Muscle of arm (tissue), 14 donors: ENCODE measurements at places on chromosomes 12 and 14.

- no peak for DNase-seq
These were observed 878.1 kb downstream of the C12orf50 start for GRCh38 chr12:87150969-87151662.

- no peak for DNase-seq
These were observed 871 bp upstream of the SSTR1 start for GRCh38 chr14:38206689-38207376.

DNA sequence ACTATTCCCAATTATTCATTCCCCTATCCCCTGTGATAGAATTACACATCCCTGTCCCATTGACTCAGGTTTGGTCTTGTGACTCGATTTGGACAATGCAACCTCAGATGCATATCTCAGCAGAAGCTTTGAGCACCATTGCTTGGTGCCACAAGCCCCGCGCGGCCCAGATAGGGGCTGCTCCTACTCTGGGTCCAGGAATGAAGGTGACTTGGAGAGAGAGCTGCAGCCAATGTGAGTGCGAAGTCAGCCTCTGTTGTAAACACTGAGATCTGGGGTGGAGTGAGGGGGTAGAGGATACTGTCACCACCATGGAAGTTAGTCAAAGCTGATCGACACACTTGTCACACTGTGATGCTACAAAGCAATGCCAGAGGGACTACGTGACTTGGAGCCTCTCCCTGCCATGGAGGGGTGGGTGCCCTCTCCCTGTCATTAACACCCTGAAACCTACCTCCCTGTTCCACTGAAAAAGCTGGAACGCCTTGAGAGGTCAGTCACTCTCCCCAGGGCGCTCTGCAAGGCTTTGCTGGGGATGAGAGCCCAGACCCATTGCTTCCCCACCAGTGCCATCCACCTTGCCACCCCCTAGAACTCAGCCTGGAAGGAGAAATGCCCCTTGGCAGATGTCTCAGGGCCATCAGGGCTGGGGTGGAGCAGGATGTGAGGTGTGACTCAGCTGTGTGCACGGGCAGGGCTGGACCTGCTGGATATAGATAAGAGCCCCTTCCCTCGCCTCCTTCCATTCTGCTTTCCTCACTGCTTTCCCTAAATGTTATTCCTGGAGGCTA is 6.6 kb upstream of the PLEK2 start:
- DNase-seq = no peak

- no peak for DNase-seq
These were observed 28.8 kb downstream of the SIX4 start for GRCh38 chr14:60695327-60695726.

GRCh38 chr12:19575337-19576243 is 136.3 kb downstream of the AEBP2 start:
- DNase-seq = no peak

DNA sequence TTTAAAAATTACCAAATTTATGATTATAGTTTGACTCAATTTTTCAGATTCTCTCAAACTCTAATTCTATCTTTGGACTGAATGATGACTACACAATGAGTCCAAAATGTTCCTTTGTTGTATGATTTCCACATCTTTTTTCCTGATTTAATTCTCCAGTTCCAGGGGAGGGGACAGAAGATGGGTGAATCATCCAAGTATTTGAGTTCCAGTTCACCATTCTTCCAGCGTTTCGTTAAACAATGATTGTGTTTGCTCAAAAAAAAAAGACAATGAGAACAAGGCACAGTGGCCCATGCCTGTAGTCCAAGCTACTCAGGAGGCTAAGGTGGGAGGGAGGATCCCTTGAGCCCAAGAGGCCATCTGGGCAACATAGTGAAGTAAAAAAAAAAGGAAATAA is 23.8 kb downstream of the BAZ1A start:
- DNase-seq = no peak

DNA sequence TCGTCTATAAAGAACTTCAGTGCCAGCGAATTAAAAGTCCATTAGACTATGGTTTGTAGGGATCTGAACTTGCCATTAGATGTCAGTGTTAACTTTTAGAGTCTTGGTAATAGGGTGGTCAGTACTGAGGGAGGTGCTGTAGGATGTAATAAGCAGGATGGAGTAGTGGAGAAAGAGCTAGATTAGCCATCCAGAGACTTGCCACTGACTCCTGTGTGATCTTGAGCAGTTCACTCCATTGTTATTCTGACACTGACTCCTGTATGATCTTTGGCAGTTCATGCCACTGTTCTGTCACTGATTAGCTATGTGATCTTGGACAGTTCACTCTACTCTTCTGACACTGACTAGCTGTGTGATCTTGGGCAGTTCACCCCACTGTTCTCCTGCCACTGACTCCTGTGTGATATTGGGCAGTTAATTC is 133.6 kb downstream of the TTLL5 start:
- peak; percentile 65 for DNase-seq

GRCh38 chr14:68621400-68622365 is 171.2 kb downstream of the ZFP36L1 start:
- peak; percentile 80 for DNase-seq
